Amniotic epithelial cell (primary cell): ENCODE measurements at places on chromosomes 2 and 18.

DNA sequence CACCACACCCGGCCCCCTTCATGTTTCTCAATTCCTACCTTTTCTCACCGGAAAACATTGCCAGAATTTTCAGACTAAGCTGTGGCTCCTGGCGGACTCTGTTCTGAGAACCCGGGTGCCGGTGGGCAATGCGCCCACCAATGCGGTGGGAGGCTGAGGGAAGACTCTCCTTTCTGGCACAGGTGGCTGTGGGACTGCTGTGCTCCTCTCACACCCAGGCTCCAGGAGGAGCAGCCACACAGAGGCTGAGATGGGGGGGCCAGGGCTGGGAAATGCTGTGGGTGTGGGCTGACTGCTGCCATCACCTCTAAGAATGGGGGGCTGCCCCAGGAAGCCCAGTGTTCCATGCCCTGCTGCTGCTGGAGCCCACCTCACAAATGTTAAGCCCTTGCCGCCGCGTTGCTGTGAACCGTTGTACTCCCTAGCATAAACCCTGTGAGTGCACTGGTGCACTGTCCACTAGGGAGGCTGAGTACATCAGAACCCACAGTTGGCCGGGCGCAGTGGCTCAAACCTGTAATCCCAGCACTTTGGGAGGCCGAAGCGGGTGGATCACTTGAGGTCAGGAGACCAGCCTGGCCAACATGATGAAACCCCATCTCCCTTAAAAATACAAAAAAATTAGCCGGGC lies 152.6 kb downstream of the LDLRAD4 start:
- no peak for DNase-seq

GRCh38 chr2:187528042-187528441 lies 26.2 kb downstream of the TFPI start:
- DNase-seq, result no peak

- DNase-seq, result peak; percentile 94
Observed at GRCh38 chr2:111946294-111947114, 48.1 kb downstream of the MERTK start.

DNA sequence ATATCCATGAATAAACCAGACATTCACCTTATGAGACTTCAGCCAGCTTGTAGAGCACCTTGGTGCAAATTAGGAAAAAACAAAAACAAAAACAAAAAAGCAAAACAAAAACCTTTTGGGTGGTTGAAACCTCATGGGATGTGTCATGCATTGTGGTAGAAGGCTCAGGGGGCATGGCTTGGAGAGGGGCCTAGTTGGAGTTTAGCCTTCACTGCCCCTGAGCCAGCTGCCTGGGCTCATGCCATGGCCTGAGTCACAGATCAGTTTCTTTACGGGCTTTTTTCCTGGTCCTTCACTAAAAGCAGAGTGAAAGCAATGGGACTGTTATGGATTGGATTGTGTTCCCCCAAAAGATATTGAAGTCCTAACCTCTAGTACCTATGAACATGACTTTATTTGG lies 22.0 kb upstream of the DAPL1 start:
- DNase-seq, result no peak

DNA sequence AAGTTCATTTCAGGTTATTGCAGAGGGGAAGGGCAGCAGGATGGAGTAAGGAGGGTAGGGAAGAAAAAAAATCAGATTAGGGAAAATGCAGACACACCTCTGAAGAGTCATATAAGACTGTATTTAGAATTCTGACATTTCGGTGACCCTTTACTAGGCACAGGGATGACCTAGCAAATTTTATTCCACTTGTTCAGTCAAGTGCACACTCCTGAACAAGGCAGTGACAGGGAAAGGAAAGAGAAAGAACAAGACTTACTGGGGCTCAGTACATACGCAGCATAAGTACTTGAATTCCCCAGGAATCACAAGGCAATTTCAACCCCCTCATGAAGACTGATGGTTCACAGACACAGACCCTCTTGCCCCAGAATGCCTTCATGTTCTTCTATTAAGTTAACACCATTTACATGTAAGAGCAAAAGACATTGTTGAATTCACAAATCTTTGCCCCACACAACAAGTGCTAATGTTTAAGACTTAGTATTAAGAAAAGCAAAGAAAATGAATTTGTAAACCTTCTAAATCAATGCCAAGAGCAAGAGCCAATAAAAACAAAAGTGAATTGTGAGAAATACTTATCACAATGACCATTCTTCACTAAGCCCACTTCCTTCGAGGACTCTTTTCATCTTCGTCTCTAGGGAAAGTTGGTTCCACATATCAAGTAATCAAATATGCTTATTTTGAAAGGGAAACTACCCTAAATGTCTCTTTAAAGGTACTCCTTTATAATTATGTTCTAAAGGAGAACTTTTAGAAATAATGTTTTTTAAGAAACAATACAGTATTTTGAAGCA lies 47.0 kb downstream of the COBLL1 start:
- no peak for DNase-seq

DNA sequence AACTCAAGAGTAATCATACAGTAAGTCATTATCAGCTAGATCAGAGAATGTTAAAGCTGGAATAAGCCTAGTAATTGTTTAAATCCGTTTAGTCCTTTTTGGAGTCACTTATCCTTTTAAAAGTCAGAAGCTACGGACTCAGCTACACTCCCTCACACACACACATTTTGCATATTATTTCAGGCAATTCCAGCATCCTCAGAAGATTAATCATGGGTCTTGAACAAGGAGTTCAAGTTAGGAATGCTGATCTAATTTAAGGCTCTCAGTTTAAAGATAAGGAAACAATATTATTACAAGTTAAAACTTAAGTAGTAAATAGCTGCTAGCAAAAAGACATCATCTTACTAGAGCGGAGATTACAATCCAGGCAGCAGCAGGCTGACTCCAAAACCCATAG lies 74.3 kb downstream of the GTF3C3 start:
- peak; percentile 36 for DNase-seq

GRCh38 chr2:10073706-10074105 lies 6.5 kb downstream of the CYS1 start:
- DNase-seq, result no peak

DNA sequence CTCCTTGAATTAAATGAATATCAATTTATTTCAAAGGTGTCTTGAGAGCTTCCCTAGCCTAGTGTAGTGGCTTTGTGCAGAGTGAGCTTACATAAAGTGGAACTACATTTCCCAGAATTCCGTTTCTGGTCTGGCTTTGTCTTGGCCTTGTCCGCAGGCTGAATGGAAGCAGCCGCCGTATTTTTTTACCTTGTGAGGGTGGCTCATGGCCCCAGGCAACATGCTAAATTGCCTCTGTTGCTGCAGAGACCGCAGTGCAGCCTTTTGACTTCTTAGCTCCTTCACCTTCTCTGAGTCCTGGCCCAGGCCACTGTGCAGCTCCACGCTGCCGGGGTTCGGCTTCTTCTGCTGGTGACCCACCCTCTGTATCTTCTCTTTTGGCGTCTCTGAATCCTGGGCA lies 114.8 kb upstream of the SLC38A11 start:
- no peak for DNase-seq

GRCh38 chr2:229910147-229910831 lies 11.5 kb downstream of the TRIP12 start:
- no peak for DNase-seq

DNA sequence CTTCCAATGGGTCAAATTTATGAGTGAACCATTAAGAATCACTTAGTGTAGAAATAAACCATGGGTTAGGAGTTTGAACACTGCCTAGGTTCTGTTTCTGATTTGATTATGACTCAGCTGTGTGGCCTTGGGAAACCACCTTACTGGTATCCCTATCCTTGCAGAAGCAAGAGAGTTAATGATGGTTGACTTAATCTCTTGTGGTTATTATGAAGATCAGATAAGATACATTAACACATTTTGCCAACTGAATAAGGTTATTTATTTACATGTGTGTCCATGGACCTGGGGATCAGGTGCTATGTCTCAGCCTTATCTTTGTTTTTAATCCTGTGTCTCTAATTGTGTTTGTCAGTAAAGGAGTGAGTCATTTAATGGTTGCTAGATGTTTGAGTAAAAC lies 5.4 kb upstream of the KCNJ13 start:
- DNase-seq, result peak; percentile 92

DNA sequence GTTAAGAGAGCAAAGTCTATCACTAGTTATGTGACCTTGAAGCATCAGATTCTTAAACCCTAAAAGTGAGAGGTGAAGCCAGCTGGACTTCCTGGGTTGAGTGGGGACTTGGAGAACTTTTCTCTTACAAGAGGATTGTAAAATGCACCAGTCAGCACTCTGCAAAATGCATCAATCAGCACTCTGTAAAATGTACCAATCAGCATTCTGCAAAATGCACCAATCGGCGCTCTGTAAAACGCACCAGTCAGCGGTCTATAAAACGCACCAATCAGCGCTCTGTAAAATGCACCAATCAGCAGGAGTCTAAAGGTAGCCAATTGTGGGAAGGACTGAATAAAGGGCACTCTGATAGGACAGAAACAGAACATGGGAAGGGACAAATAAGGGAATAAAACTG lies 291.6 kb upstream of the FAM98A start:
- DNase-seq, result no peak

DNA sequence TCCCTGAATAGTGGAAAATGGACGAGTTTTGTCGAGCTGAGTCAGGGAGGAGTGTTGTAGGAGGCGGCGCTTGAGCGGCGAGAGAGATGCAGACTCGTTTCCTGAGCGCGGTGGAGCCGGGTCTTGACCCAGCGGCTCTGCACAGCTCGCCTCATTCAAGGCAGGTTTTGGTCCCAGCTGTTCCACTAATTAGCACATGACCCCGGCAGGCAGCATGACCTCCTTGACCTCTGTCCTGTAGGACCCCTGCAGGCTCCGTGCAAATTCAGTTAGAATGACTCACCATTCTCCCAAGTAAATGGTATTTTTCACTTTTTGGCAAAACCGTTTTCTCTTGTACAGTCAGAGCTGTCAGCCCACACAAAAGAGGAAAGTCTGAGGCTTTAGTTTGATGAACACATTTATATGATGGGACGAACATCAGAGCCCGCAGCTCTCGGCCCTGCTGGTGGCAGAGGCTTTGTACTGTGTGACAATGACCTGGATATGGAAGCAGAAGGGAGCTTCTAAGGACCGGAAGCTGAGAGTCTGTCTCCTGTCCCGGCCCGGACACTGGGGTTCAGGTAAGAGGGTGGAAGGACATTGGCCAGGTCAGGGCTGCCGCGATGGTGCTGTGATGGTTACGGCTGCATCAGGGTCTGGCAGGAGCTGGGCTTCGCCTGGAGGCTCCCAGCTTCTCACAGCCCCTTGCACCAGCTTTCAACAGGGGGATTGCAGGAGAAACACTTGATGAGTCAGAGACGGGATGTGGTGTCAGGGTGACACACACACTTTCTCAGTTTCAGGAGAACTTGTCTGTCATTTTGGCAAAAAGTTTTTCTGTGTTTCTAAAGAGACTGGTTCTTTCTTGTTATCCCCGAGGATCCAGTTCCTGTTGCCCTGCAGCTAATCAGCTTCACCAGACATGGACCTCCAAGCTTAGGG lies 29.9 kb upstream of the ALKAL2 start:
- DNase-seq, result no peak

DNA sequence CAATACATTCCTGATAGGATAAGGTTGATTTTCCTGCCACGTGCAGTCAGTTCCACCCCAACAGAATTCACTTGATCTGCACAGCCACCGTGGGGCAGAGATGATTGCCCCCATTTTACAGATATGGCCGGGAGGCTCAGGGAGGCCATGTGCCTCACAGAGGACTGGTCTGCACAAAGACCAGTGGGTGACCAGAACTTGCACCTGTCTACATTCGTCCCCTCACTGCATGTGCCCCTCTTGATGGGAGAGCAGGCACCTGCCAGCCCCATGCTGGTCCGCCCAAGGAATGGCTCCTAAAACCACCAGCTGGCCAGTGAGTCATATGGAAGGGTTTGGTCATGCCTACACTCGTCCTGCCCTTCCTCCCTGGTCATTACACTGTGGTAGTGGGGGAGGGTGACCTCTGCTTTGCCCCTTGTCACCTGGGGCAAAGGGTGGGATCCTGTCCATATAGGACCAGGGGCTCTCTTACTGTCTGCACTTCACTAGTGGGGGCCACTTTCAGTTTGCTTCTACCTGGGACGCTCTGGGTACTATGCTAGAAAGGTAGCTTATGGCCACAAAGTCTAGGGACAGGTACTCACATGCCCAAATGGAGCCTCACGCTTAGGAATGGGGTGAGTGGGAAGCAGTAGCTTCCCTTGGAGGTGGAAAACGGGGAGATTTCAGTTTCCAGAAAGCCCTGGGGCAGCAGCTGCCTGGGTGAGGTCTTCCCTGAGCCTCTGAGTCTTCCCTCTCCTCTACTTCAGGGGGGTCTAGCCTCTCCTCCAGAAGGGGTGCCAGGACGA lies 14.7 kb downstream of the RRM2 start:
- no peak for DNase-seq

DNA sequence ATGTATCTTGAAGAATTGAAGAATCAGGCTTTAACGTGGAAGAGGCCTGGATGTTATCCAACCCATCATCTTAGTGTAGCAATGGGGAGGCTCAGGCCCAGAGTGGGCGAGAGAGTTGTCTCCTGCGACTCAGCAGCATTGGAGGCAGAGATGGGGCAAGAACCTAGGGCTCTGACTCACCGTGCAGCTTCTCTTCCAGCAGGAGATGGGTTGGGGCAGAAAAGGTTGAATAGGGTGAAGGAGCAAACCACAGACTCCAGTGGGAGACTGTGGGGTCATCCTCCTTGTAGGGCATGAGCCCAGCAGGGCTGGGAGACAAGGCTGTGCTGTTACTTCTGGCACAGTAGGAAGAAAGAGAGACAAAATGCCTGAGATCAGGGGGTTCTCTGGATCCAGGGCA lies 1.4 kb downstream of the IL36RN start:
- peak; percentile 18 for DNase-seq

DNA sequence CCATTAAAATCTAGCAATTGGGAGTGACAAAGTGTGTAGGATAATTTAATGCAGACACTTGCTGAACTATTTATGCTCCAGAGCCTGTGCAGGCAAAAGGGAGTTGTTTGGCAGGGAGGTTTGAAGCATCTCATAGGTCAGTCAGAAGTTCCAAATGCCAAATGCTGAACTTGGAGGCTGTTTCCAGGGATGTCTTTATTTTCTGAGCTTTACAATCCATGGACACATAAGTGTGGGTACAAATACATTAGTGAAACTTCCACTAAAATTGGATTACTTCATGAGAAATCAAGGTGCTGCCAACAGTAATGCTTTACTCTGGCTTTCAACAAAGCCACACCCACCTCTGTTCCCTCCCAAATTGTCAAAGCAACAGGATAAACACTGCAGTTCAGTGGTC lies 422.1 kb upstream of the SETBP1 start:
- DNase-seq, result no peak

DNA sequence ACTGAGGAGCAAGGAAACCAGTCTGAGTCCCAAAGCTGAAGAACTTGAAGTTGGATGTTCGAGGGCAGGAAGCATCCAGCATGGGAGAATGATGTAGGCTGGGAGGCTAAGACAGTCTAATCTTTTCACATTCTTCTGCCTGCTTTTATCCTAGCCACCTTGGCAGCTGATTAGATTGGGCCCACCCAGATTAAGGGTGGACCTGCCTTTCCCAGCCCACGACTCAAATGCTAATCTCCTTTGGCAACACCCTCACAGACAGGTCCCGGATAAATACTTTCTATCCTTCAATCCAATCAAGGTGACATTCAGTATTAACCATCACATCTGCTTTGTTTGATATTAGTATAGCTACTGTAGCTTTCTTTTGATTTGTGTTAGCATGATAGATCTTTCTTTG lies 27.1 kb downstream of the VRK2 start:
- DNase-seq, result no peak
